ENCODE measurements at places on chromosomes 16 and 17. TPM values are rescaled to one million over a fixed set of nuclear protein-coding genes. Genes with fewer than 3 reads are reported as not detected.

Gene KRTAP4-4
- total RNA-seq: not detected

Gene TEX14
- total RNA-seq: 1.6 TPM

Gene ABCC11
- 0.83 TPM for total RNA-seq

Gene MT1E
- 255 TPM for total RNA-seq

Gene KRTAP4-9
- total RNA-seq: not detected

Gene CDH13
- 89.8 TPM for total RNA-seq

- DNase-seq: no peak
Measured at GRCh38 chr17:63786971-63787711, 13.2 kb downstream of the DDX42 start.

DNA sequence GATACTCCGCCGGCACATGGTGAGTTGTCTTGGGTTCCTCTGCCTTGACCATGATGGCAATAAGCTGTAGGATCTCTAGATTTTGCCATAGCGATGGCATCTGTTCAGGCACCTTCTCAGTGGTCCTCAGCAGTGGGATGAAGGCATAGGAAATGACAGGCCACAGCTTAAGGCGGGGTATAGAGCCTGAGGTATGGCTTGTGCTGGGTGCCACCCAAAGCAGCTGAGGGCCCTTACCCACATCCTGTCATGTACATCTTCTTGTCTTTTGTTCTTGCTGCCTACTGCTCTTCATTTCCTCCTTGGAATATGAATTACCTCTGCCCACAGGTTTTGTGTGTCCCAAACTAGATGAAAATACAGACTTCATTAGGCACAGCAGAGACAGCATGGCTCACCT lies 29.5 kb downstream of the KAT7 start:
- DNase-seq: no peak

GRCh38 chr17:73393962-73394361 lies 82.2 kb upstream of the CDC42EP4 start:
- DNase-seq: no peak

DNA sequence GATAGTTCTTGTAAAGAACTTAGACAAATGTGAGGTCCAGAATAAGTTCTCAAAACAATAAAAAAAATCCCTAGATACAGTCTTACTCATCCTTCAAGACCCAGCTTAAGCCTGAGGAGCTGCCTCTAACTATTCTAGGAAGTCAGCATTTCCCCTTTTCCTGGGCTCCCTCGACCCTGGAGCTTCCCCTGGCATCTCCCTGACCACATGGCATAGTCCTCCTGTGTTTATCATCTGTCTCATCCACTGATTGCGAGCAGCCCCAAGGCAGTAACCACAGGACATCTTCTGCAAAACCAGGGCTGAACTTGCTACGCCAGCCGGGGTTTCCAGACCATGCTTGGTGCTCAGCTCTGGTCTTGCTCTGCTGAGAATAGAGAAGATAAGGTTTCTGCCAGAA lies 36.7 kb upstream of the NLRP1 start:
- no peak for DNase-seq

DNA sequence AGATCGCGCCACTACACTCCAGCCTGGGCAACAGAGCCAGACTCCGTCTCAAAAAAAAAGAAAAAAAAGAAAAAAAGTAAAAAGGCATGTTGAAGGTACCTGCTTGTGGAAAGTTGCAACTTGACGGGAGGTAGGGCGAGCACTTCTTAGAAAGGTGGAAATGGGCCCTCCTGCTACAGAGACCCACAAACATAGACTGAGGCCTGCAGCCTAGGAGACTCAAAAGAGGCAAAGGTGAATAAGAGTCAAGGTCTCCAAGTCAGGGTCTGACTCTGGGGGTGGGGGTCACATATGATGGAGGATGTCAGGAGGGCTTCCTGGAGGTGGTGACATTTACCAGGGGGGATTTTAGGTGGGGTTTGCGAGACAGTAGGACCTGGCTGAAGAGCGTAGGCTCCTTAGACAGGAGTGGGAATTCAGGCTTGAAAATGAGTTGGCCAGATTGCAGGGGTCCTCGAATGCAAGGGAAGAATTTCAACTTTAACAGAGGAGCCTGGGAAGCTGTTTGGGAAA lies 303.0 kb downstream of the SEC14L1 start:
- no peak for DNase-seq

GRCh38 chr17:79936641-79937381 lies 97.6 kb upstream of the CBX4 start:
- DNase-seq: no peak
